Left colon (tissue), 2 donors: ENCODE measurements at places on chromosomes 11 and 22. TPM values are rescaled to one million over a fixed set of nuclear protein-coding genes. Genes with fewer than 3 reads are reported as not detected.

Gene NRGN
- total RNA-seq = 2.5 TPM

Gene EFCAB6
- 1.1 TPM for total RNA-seq

Gene MS4A12
- 591 TPM for total RNA-seq

Gene CHEK2
- 16.0 TPM for total RNA-seq

Gene TEX12
- 0.31 TPM for total RNA-seq

Gene MYOD1
- not detected for total RNA-seq

DNA sequence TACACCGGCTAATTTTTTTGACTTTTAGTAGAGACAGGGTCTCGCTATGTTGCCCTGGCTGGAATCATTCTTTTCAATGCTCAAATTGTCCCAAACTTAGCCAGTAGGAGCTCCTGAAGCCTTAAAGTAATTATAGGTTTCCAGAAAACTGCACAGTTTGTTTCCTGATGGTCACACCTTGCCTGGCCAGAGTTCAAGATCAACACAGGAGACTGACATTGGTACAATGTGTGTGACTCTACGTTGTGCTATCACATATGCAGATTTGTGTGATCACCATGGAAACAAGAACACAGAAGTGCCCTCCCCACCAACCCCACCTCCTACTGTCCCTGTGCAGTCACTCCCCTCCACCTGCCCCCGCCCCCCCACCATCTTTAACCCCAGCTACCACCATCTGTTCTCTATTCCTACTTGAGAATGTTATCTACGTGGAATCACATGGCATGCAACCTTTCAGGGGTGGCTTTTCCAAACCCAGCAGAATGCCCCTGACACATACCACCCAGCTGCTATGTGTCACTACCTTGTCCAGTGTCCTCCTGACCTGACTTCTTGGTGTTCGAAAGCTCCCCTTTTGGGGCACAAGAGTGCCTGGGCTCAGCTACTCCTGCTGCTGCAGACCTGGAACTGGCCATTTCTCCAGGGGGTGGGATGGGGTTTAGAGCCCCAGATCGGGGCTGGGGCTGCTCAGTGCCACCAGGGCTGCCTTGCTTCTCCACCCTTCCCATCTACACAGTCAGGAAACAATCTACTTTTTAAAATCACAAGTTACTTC is 6.1 kb upstream of the NAP1L4 start:
- peak; percentile 44 for DNase-seq

GRCh38 chr11:2420502-2421225 is 20.1 kb downstream of the TSSC4 start:
- DNase-seq = peak; percentile 82

DNA sequence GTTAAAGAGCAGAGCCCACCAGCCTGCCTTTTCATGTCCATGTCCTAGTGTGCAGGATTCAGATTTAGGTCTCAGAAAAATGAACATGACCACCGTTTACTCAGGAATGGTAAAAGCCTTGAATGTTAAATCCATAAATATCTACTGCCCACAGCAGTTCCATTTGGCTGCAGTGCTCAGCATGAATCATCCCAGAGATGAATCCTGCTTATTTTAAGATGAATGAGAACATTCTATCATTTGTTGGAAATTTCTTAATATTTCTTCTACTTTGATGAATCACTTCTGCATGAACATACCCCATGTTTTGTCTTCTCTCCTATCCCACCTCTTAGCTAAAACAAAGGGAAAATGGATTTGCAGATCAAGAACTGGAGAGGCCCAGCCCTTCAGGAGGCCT is 47.5 kb upstream of the AQP11 start:
- DNase-seq = no peak

DNA sequence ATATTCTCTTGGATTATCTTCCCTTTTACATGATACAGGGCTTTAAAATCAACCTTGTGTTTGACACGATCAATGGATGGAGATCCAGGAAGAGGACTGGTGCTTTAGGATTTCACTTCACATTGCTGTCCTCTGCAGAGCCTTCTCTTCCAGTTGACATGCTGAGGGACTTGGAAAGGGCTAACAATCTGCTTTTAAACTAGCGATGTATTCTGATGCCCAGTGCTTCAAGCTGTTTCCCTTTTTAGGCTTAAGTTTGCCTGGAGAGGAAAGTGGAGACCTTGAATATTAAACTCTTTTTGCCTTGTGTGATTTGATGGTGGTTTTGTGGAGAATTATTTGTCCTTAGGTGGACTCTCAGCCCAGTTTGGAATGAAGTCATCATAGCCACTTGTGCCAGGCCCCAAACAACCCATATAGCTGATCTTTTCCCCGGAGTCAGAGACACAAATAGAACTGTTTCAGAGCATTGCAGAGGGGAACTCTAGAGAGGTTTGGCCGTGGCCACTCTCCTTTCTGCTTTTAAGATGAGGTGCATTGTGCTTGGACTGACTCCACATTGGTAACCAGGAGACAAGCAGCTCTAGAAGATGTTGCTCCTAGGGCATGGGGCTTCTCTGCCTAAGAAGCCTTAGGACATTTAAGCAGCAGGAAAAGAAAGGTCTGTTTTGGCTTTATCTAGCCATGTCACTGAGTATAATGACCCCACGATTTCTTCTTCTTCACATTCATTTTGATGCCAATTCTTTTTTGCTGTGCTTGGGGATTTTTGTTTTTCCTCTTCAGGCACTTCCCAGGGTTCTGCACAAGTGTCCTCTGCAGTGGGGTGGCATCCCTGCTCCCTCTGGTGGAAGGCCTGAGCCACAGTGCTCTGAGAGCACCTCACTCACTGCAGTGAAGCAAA is 152.8 kb downstream of the NCAM1 start:
- peak; percentile 27 for DNase-seq

DNA sequence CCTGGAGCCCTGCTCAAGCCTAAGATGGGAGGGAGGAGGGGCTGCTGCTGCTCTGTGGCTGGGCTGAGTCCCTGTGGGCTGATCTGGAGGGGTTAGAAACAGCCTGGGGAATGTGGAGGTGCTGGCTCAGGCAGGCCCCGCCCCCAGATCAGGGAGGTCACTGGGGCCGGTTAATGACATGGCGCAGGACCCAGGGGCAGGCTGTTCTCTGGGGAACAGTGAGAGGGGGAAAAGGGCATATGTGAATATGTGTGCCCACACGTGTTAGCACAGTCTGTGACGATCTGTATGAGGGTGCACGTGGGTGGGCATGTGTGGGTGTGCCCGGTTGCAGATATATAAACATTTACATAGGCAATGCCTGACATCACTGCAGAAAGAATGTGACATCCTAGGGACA is 143.5 kb downstream of the MIAT start:
- DNase-seq = no peak

GRCh38 chr11:6664551-6664950 is 8.9 kb upstream of the DCHS1 start:
- no peak for DNase-seq

GRCh38 chr22:30743257-30744020 is 48.8 kb downstream of the OSBP2 start:
- DNase-seq = no peak

- no peak for DNase-seq
These were observed 142.0 kb upstream of the FAT3 start for GRCh38 chr11:92082652-92083051.

DNA sequence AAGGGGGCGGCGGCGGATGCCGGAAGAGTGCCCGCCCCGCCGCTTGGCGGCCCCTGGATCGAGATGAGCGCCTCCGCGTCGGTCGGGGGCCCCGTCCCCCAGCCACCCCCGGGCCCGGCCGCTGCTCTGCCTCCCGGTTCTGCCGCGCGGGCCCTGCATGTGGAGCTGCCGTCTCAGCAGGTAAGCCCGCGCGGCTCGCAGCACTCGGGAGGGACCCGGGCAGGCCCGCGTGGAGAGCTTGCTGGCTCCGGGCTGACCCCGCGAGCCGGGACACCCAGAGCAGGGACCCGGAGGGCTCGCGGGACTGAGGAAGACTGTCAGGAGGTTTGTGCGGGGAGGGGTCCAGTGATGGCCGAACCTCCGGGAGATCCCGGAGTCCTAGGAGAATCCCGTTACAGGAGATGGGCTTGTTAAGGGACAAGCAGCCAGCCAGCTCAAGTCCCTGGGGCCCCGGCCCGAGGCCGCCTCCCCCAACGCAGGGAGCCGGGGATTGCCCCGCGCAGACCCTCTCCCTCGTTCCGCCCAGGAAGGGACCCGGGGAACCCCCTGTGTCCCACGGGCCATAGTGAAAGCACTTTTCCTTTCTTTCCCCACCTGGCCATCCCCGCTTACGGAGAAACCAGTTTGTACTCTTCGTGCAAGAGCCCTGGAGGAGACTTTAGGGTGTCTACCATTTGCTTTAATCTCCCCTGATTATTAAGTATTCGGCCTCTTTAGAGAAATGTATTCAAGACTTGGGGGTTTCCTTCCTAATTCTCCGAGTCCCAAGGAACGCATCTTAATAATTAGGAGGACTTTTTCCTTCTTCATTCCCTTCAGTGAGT is 547 bp downstream of the UVRAG start:
- DNase-seq = no peak

DNA sequence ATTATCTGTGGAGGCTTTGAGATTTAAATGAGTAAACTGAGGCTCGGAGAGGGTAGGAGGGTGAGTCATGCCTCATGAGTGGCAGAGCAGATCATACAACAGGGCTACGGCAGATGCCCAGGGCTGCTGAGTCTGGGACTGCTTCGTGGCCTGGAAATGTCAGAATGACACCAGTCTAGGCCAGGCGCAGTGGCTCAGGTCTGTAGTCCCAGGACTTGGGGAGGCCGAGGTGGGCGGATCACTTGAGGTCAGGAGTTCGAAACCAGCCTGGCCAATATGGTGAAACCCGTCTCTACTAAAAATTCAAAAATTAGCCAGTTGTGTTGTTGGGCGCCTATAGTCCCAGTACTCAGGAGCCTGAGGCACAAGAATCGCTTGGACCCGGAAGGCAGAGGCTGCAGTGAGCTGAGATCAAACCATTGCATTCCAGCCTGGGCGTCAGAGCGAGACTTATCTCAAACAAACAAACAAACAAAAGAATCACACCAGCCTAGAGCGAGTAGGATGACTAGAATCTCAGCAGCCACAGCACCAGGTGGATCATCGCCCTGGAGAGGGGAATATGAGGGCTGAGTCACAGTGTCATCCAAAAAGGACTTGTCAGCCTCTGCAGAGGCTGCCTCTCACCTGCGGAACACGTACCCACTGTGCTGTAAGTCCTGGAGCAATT is 48.6 kb upstream of the ADA2 start:
- DNase-seq = no peak

DNA sequence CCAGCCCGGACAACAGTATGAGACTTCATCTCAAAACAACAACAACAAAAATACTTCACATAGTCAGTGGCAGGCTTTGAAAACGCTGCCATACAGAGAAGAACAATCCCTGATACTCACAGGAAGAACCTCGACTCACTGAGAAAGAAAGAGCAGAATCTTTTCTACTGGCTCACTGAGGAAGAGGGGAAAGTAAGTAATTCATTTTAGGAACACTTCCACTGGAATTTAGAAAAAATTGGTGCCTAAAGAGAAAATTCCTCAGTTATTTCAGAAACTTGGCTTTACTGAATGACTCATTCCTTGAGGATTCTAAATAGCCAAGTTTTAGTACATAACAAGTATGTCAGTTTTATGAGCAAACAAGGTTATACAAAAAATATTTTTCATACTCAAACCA is 12.3 kb downstream of the NARS2 start:
- no peak for DNase-seq

- no peak for DNase-seq
These were observed 7.2 kb downstream of the PRR14L start for GRCh38 chr22:31742682-31743081.

- DNase-seq = peak; percentile 60
These were observed 78.5 kb downstream of the TRAF6 start for GRCh38 chr11:36431429-36432092.

- no peak for DNase-seq
These were observed 89.5 kb upstream of the ISX start for GRCh38 chr22:34976474-34976873.

- DNase-seq = no peak
These were observed 53.8 kb upstream of the CHRM4 start for GRCh38 chr11:46445192-46445919.

GRCh38 chr11:94537031-94537600 is 6.6 kb upstream of the FUT4 start:
- no peak for DNase-seq

GRCh38 chr11:95067841-95068219 is 1.1 kb downstream of the SRSF8 start:
- DNase-seq = no peak

DNA sequence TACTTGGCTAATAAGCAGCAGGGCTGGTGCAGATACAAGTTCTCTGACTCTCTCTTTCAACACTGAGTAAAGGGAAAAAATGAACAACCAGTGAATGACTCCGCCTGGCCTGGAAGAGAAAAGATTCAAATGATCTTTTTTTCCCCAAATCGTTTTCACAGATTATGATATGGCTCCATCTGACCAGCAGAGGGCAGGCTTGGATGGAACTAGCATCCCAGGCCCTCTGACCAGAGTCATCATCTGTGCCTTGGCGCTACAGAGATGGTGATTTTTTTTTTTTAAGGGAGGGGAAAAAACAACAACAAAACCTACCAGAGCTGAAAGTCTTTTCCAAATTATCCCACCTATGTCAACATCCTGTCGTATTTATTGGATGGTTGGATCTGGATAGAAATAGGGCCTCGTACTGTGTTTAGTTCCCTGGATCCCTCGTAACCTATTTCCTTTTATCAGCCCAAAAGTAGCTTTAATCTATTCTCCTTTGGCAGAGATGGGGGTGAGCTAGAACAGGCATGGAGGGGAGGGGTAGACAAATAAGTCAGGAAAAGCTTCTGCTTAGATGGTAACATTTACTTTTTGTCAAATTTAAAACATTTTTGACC is 69.7 kb downstream of the PRSS23 start:
- DNase-seq = peak; percentile 65

- no peak for DNase-seq
These were observed 49.6 kb upstream of the ALKBH3 start for GRCh38 chr11:43830928-43831440.

DNA sequence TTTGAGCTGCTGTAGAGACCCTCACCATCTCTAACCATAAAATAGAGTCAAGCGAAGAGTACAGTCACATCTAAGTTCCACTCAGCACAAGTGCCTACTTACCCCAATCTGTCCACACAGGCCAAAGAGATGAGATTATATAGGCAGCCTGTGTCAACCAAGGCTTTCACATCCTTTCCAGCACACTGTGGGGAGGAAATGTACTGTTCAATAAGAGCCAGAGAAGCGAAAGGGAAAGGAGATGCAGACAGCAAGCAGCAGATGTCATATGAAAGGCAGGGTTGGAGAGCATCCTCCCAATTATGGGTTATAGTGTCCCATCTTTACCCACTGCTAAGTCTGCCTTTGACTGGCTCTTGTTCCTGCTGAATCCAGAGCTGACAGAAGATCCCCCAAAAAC is 16.4 kb downstream of the NRIP3 start:
- DNase-seq = no peak
